ENCODE measurements at places on chromosomes 12 and 14.

- no peak for DNase-seq
These were observed 53.1 kb upstream of the KCNA1 start for GRCh38 chr12:4856596-4856995.

GRCh38 chr14:59116984-59117415 lies 71.5 kb upstream of the DAAM1 start:
- DNase-seq, result no peak

DNA sequence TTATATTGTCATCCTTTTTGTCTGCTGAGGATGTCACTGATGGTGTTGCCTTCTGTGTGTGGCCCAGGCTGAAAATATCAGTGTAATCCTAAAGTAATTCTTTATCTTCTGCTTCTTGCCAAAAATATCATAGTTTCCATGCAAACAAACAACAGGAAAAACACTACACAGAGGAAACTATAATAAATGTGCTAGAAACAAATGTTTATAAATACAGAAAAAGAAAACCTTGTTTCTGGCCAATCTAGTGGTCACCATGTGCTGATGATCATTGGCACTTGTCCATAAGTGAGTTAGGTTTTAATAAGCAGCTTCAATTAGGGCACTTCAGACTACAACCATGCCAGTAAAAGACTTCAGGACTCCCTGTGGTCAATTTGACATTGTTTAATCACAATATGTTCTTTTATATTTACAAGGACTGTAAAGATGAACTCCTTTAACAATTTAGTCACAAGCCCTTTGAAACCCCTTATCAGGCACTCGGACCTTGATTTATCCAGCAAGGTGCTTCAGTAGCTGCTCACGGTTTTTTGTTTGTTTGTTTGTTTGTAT lies 124.8 kb downstream of the TMTC3 start:
- peak; percentile 19 for DNase-seq

GRCh38 chr12:107379852-107380567 lies 286.7 kb upstream of the CRY1 start:
- DNase-seq, result no peak

DNA sequence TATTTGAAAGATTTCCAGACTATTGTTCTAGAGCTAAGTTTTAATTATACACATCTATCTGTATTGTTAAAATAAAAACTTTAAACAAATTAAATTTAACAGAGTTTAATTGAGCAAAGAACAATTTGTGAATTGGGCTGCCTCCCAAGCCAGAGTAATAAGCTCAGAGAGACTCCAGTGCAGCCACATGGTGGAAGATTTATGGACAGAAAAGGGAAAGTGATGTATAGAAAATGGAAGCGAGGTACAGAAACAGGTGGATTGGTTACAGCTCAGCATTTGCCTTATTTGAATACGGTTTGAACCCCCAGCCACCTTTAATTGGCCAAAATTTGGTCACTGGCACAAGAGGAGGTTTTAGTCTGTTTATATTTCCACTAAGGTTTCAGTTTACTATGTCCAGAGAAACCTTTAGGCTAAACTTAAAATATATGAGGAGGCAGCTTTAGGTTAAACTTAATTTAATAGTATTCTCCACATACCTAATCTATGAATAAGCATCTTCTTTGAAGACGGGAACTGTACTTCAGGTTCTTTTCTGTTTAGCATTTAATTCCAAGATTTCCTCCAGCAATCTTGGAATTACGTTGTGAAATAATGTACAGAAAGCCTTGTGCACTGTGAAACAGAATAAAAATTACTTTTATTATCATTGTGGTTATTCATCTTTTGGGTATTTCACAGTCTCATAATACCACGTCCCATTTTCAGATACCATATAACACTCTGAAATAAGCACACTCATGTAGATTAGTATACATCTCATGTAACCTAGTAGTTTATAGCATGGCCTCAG lies 19.4 kb downstream of the SRGAP1 start:
- no peak for DNase-seq

- DNase-seq, result no peak
These were observed 22.1 kb downstream of the SERPINA1 start for GRCh38 chr14:94366146-94366915.

- no peak for DNase-seq
These were observed 75.9 kb downstream of the CCDC92 start for GRCh38 chr12:123896767-123897166.

GRCh38 chr12:107374161-107374840 lies 281.0 kb upstream of the CRY1 start:
- DNase-seq, result no peak

DNA sequence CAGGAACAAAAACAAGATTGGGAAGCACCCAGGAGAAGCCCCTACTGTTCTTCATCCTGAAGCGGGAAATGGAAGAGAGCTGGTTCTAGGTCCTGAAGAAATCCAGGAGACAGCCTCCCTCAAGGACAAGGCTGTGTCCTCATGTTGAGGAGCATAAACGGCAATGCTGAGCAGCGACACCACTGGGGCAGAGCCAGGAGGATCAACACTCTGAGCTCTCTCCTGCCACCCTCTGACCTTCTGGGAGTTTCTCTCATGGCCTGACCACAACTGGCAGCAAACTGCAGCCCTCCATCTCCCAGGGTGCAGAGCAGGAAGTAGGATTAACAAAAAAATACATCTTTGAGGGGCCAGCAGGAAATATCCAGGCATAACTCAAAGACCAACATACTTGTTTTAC lies 1292.2 kb upstream of the TMEM132C start:
- no peak for DNase-seq

GRCh38 chr12:56671608-56672007 lies 16.5 kb downstream of the PTGES3 start:
- DNase-seq, result no peak

- peak; percentile 49 for DNase-seq
These were observed 6.7 kb upstream of the C12orf50 start for GRCh38 chr12:88035907-88036289.

GRCh38 chr12:121903202-121903601 lies 14.6 kb downstream of the PSMD9 start:
- no peak for DNase-seq

Measured in Karpas-422 (cell line).